ENCODE measurements at places on chromosomes 5 and 9.

GRCh38 chr5:109080896-109081295, 328.9 kb downstream of the PJA2 start:
- no peak for DNase-seq

DNA sequence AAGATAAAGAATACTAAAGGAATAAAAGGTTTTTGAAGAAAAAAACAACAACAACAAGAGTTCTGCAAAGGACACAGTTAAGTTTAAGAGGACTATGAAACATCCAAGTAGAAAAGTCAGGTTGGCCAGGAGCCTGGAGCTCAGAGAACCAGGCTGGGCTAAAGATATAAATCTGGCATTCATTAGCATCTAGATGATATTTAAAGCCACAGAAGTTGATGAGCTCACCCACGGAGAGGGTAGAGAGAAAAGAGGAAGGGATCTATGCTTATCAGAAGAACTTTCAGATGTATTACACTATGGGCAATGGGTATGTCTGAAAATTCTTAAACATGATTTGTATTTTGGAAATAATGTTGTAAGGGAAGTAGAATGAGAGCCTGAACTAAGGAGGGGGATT, 9.9 kb downstream of the MIER3 start:
- no peak for DNase-seq

DNA sequence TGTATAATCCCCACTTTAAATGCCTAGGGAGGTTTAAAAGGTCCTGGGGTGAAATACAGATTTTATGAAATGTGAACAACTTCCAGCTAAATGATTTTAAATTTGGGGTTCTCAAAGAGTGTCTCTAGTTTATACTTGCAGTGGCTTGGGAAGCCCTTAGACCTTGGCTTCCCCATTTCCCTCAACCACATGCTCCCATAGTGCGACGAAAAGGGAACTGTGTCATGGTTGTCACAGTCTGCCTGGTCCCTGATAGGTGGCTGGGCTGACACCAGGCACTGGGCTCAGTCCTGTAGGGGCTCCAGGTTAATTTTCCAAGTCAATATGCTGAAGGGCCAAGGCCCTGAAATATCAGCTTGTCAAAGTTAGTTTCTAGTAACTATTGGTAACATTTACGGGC, 10.4 kb upstream of the CXCL14 start:
- DNase-seq: no peak

DNA sequence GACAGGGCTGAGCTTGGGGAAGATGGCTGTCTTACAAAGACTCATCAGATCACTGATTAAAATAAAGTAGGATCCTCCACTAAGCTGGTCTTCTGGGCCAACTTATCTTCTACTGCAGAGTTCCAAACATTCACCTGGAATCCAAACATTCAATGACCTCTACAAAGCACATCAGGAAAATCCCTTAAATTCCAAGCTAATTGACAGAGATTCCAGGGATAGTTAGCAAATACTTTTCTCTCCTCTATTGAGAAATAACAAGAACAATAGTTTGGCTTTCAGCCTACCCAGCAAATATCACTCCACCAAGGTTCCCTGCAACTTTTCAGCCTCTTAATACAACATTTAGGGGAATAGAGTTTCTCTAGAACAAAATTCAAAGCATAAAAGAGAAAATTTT, 140.6 kb upstream of the LIFR start:
- DNase-seq: no peak

DNA sequence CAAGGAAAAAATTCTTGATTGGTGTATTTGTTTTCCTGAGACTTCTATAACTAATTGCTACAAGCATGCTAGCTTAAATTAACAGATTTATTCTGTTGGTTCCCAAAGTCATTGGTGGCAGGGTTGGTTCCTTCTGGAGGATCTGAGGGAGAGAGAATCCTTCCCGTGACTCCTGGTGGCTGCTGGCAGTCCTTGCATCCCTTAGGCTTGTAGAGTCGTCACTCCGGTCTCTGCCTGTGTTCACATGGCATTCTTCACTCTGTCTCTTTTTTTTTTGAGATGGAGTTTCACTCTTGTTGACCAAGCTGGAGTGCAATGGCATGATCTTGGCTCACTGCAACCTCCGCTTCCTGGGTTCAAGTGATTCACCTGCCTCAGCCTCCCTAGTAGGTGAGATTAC, 5.3 kb downstream of the CDK9 start:
- DNase-seq: no peak

- DNase-seq: no peak
Measured at GRCh38 chr5:149959406-149960236, 937 bp upstream of the SLC26A2 start.

DNA sequence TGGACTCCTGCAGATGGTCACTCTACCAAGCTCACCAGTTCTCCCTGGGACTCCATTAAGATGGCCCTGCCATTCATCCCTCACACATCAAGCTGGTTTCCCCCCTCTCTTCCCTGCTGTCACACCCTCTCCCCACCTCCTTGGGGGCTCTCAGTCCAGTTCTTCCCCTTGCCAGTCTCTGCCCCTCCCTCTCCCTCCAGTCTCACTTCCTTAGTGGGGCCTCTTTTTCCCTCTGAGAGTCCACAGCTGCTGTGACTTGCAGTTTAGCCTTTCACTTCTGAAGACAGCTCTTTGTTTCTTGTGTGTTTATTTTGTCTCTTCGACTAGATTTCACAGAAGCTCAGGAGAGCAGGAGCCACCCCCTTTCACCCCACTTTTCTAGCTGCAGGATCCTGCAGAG, 10.5 kb downstream of the DOCK2 start:
- no peak for DNase-seq

GRCh38 chr9:33104401-33104800, 27.9 kb upstream of the SMU1 start:
- DNase-seq: no peak

GRCh38 chr5:42858687-42859086, 47.0 kb upstream of the SELENOP start:
- DNase-seq: no peak

DNA sequence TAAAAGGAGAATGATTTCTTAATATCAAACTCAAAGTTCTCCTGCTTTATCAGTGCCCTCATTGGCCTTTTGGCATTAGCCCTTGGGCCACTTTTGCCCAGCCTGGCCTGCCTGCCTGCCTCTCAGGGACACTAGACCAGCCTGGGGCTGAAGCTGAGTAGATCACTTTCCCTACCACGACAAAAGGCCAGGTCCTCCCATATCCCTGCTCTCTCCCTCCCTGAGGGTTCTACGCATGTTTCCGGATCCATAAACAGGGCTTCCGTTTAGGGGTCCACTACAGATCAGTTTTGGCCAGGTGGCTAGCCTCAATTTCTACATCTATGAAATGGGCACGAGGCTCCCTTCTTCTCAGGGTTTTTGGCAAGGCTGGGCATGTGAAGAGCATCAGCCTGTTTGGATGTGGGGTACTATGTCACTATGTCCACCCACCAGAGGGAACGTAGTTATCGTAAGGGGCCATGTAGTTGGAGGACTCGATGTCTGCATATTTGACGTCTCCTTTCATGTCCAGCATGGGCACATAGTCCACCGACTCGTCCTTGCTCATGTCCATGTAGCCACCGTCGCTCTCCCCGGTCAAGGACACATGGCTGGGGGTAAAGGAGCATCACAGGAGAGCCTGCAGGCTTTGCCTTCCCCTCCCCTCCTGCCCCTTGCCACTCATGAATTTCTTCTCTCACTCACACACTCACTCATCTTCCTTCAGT, 34.0 kb downstream of the PDGFRB start:
- DNase-seq: no peak

- no peak for DNase-seq
Measured at GRCh38 chr5:64160201-64160600, 5.4 kb upstream of the RNF180 start.

DNA sequence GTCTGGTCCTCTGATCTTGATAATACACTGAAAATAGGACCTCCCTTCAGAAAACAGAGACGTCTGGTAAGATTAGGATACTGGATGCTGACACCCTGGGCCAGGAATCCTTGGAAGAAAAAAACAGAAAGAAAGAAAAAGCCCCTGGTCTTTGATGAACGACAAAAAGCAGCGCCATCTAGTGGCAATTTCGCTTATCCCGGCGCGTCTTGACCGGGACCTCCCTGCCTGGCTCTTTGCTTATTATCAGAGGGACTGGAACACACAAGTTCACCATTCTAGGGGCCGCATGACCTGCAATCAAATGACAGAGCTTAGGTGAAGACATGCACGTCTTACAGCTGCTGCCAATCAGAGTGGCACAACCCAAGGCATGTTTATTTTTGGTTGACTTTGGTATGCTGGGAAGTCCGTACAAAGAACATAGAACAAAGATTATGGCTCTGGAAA, 114.9 kb upstream of the NFIB start:
- DNase-seq: no peak

DNA sequence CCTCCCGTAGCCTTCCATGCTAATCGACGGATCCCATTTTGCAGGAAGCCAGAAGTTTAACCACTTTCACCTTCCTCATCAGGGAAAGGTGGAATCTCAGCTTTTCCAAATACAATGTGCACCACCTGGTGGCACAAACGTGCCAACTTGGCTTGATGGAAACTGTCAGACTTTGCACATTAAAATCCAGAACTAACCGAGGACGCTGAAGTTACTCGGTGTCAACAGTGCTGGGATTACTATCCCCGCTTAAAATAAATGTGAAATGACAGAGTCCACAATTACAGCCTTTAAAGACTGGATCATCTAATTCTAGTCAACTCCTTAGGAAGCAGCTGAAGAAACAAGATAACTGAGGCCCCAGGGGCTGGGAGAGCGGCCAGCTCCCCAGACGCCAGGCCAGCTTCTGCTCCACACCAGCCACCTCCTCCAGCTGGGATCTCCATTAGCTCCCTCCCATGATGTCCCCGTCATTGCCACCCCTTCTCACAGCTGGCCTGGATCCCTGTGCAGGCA, 50.1 kb upstream of the RETREG1 start:
- DNase-seq: no peak

DNA sequence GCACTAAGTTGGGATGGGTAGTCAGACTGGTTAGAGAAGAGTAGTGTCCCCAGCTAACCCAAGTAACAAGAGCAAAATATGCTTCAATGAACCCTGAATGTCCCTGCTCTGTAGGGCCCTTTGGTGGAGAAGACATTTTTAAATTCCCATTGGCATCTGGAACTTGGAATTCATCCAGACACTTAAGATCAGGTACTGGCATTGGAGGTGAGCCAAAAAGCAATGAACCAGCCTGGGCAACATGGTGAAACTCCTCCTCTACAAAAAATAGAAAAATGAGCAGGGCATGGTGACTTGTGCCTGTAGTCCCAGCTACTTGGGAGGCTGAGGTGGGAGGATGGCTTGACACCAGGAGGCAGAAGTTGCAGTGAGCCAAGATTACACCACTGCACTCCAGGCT, 58.9 kb upstream of the ZNF618 start:
- no peak for DNase-seq

- no peak for DNase-seq
Measured at GRCh38 chr5:89303033-89303480, 420.1 kb upstream of the MEF2C start.

DNA sequence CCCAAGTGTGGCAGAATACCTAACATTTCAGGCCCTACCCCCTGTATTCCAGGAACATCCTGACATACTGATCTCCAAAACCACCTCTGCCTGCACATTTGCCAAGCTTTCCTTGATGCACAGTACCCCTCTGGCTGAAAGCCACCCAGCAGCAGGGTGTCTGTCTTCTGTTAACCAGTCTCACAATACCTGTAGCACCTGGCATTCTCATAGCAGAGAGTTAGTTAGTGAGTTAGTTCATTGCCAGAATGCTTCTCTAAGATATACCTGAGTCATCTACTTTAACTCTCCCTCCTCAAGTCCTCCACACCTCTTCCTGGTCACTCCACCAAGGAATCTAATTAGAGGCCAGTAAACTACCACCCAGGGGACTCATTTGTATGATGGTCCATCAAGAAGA, 46.1 kb upstream of the IL7R start:
- DNase-seq: no peak

DNA sequence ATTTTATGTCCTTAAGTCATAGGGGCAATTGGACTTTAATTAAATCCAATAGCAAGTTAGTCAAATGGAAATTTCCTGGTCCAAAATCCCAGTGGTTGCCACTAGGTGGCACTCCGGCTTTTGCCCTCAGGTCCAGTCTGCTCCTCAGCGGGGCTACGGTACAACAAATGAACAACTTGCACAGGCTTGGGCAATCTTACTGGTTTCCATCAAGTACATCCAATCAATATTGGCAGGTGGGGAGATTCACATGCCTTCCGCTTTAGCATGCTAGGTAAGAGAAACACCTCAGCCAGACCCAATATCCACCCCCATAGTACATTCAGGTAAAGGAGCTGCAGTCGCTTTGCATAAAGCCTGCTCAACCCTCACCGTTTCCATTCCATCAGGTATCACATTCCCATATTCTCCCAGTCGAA, 6.3 kb upstream of the MXD3 start:
- peak; percentile 30 for DNase-seq

GRCh38 chr9:105419816-105420597, 27.8 kb upstream of the FSD1L start:
- DNase-seq: no peak

DNA sequence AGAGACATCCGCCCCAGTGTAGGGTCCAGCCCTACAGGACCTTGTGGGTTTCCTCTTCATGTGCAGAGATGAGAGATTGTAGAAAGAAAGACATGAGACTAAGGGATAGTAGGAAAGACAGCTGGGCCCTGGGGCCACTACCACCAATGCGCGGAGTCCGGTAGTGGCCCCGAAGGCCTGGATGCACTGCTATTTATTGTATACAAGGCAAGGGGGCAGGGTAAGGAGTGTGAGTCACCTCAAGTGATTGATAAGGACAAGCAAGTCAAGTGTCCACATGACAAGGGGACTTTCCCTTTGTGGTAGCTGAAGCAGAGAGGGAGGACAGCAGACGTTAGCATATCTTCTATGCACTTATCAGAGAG, 6.2 kb upstream of the TMEM141 start:
- no peak for DNase-seq

GRCh38 chr9:23342291-23342690, 483.7 kb downstream of the ELAVL2 start:
- peak; percentile 48 for DNase-seq

GRCh38 chr5:83715236-83716065, 5.2 kb downstream of the HAPLN1 start:
- no peak for DNase-seq

- no peak for DNase-seq
Measured at GRCh38 chr9:99244344-99245260, 22.5 kb downstream of the SEC61B start.

- no peak for DNase-seq
Measured at GRCh38 chr5:39093352-39093751, 19.2 kb upstream of the RICTOR start.

DNA sequence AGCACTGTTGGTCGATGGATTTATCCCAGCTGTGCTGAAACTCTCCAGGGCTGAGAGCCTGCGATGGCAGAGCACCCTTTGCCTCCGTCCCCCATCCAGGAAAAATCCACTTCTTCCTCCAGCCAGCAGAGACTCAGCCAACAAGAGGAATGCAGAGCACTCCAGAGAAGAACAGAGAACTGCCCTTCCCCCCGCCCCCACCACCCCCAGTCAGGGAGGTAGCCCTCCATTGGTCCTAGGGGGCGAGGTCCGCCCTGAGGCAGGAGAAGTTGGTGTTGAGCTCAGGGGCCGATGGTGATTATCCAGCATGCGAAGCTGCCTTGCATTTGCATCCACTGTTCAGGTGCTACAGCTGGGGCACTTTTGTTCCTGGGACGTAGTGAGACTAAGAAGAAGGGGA, 9.0 kb downstream of the TLX3 start:
- no peak for DNase-seq
